NCI-H146 (cell line): ENCODE measurements at places on chromosomes 12 and 14.

DNA sequence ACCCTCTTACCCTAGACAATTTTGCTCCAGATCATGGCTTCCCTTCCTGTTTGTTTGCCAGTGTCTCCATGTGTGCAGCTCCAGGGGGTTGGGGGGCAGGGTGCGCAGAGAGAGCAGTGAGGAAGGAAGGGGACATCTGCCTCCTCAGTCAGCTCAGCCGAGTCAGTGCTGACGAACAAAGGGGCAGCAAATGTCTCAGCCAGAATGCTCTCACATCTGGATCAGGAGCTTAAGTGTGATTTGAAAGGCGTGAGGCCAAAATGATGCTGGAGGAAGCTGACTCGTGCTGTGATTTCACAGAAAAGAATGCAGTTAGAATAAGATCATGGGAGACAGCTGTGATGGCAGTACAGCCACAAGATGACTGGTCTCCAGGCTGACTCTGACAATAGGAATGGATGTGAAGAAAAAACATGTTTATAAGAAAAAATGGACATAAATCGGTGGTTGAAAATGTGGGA is 27.1 kb upstream of the CDK17 start:
- DNase-seq = peak; percentile 30

GRCh38 chr12:15996254-15996653 is 85.1 kb downstream of the DERA start:
- peak; percentile 5 for DNase-seq

DNA sequence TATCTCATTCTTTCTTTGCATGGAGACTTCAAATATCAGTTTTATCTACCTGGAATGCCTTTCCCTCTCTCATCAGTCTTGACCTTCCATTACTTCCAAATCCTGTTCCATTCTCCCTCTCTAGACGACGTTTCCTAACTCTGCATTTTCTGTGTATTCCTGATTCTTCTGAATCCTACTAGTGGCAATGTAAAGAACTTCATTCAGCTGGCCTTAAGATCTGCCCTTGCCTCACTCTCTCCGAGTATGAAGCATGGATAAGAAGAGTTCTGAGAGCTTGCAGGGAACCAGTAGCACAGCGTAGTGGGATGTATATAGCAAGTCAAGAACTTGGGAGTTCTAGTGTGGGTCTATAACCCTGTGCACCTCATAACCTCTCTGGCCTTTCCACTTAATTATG is 68.5 kb upstream of the HOXC13 start:
- DNase-seq = no peak

- no peak for DNase-seq
These were observed 198.9 kb upstream of the CAND1 start for GRCh38 chr12:67070307-67070600.

GRCh38 chr12:52076811-52077210 is 2.7 kb upstream of the SMIM41 start:
- DNase-seq = no peak

DNA sequence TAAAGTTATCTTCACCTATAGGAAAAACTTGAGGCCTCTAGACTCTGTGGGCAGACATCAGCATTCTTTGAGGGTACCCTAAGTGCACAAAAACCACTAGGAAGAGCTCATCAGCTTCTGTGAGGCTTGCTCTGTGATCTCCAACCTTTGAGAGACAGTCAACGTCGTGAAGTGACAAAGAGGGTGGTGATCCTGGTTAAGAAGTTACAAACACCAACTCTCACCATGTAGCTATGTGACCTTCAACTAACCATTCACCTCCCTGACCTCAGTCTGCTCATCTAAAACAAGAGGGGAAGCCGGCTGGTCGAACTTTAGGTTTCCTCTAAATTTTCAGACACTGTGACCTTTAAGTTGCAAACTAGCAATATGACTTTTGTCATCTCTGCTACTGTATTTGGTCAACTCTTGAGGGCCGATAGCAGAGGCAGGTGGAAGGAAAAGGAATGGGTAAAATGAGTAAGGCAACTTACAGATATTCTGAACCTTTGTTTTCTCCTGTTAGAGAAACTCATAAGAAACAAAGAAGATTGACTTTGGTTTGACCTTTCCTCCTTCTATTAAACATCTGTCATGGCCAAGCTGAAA is 103.2 kb upstream of the PARP11 start:
- DNase-seq = no peak

DNA sequence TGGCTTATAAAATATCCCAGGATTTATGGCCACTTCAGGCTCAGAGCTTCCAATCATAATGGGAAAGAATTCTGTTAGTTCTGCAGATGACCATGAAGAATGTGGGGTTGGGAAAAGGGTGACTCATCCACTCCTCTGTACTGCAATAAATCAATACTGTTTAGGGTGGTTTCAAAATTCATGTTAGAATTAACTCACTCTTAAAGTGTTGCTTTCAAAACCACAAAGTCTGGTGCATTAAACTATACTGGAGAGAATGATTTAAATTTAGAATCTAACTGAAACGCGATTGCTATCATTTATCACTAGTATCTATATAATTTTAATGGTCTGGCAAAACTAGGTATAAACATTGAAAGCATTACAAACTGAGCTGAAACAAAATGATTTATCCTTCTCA is 798 bp downstream of the CCDC198 start:
- DNase-seq = no peak

- no peak for DNase-seq
These were observed 285.8 kb downstream of the NUAK1 start for GRCh38 chr12:105852951-105853350.

- DNase-seq = peak; percentile 94
These were observed 163.3 kb downstream of the ETV6 start for GRCh38 chr12:11812586-11813437.

- no peak for DNase-seq
These were observed 159.7 kb downstream of the ANKS1B start for GRCh38 chr12:99824900-99825542.

DNA sequence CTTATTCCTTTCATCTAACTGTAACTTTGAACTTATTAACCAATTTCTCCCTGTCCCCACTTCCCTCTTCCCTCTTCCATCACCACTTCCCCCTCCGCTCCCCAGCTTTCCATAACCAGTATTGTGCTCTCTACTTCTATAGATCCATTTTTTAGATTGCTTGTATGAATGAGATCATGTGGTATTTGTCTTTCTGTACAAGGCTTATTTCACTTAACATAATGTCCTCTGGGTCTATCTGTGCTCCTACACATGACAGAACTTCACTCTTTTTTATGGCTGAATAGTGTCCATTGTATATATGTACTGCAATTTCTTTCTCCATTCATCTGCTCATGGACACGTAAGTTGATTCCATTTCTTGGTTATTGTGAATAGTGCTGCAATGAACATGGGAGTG is 14.4 kb downstream of the ERP27 start:
- no peak for DNase-seq

- no peak for DNase-seq
These were observed 1212.5 kb downstream of the GALC start for GRCh38 chr14:86780461-86780860.

GRCh38 chr12:25970082-25970481 is 11.6 kb downstream of the RASSF8 start:
- no peak for DNase-seq

- DNase-seq = no peak
These were observed 30.4 kb downstream of the CCDC85C start for GRCh38 chr14:99573436-99574098.

DNA sequence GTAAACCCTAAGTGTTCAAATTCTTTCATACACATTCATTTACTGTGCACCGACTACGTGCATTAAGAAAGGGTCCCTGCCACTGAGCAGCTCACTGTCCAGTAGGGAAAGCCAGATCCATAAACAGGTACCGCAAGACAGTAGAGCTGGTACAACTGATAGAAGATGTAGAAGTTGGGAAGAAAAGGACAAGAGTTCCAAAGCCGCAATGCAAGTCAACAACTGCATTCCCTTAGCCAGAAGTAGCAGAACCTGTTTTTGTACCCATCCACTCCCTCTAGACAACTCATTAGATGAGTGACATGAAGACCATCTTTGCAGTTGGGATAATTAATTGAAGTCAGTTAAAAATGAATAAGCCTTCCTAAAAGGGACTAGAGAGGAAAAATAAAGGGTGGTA is 1.3 kb downstream of the SENP1 start:
- DNase-seq = no peak

- DNase-seq = no peak
These were observed 93.5 kb downstream of the SINHCAF start for GRCh38 chr12:31232361-31232965.

DNA sequence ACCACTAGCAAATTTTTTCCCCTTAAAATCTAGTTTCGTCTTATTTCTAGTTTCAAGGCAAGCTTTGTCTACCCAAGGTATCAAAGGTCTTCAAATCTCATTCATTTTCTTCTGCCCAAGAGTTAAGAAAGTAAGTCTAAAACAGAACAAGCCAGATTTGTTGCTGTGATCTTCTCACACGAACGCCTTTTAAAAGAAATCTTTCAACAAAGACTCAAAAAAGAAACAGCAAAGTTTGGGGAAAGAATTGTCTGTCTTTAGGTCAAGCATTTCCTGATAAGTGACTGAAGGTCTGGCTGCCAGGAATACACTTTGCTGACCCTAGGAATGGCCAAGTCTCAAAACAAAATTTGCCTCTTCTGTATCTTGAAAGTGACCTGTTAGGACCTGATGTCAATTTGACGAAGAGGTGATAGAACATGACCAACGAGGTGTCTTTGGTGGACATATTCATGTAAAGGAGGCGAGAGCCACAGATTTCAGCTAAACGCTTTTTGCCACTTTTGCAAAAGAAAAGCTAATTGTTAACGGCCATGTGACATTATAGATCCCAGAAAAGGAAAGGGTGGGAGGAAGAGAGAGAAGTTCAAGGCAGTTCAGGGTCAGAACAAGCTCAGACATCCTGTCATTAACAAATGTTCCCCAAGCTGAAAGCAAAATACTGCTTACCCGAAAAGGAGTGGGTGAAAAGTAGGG is 1.7 kb downstream of the CDK17 start:
- no peak for DNase-seq
